ENCODE measurements at places on chromosomes 5 and 9. TPM values are rescaled to one million over a fixed set of nuclear protein-coding genes. Genes with fewer than 3 reads are reported as not detected.

- DNase-seq: no peak
Measured at GRCh38 chr5:137027758-137028157, 471.4 kb downstream of the SPOCK1 start.

DNA sequence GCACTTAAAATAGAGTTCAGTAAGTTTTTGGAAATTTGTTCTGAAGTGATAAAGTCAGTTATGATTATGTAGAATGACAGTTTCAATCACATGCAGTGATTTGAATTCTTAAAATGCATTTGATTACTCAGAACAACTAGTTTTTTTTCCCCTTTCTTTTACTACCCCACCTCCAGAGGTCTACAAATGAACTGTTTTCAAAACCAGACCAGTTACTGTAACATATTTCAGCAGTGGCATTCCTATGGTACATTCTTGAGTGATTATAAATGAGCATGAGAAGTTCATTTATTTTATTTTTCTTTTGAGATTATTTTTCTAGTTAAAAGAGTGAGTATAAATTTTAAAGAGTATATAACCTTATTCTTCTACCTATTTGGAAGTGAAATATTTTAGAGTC lies 71.6 kb downstream of the NNT start:
- DNase-seq: no peak

DNA sequence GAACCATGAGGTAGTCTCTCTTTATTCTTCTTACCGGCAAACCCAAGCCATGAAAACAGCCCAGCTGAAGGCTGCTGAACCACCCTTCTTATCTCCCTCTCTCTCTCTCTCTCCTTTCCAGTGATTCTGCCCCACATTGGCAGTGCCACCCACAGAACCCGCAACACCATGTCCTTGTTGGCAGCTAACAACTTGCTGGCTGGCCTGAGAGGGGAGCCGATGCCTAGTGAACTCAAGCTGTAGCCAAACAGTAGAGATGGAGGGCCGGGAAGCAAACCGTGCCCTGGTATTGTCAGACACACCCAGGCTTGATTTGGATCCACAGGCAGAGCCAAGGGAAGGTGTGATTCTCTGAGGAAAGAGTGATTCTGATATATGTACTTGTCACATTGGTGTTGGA lies 14.0 kb downstream of the GRHPR start:
- DNase-seq: no peak

- DNase-seq: peak; percentile 76
Measured at GRCh38 chr5:61332358-61332749, 296 bp downstream of the ZSWIM6 start.

DNA sequence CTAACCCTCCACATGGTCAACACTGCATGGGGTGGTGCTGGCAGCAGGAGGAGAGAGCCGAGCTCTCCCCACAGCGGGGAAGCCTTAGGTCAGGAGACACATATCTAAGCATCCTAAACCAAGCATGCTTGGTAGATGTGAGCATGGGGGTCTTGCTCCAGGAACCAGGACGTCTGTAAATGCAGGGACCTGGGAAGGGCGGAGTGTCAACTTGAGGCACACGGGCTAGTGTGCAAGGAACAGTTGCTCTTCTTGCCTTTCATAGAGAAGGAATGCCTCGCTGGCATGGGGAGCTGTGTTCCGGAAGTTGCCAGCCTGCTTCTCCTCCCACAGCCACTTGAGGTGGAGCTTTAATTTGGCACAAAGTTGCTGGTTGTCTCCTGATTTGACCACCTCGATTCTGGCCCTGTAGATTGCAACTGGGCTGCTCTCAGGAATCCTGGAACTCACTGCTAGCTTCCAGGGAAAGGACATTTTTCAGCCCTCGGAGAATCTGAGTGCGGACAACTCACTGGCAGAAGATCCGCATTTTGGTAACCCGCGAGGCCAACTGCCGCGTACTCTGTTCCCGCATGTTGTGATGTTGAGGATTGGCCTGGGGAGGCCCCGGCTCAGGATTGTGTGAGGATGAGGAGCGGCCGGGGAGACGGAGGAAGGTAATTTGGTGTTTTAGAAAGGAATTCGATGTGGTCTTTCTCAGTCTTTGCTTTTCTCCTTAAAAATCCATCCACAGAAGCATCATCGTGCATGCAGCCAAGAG lies 370.3 kb upstream of the IRX1 start:
- DNase-seq: no peak

GRCh38 chr9:86827893-86828292 lies 119.4 kb downstream of the GAS1 start:
- no peak for DNase-seq

DNA sequence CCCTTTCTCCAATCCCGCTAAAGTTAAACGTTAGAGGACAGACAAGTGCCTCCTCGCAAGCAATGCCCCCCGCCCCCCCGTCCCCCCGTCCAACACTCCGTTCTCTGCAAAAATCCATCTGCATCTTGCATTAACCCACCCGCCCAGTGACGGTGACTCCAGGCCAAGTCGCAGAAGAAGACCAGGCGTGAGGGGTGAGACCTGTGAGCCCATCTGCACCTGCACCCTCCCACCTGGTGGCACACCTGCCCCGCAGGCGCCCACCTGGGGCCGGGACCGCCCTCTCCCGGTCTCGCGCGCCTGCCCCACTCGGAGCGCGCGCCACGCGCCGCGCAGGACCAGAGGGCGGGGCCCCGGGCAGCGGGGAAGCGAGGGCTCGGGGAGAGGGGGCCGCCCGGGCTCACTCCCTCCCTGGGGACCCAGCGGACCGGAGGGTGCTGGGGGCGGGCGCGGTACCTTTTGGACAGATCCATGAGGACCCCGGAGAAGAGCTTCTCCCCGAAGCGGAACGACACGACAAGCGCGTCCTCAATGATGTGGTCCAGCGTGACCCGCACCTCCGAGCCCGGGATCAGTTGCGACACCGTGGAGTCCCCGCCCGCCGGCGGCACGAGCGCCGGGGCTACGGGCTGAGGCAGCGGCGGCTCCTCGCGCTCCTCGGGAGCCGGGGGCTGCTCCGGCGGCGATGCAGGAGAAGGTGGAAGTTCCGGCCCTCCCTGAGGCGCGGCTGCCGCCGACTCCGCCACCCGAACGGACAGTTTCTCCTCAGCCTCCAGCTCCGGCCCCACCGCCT lies 705 bp downstream of the PWWP2A start:
- DNase-seq: peak; percentile 85

- DNase-seq: peak; percentile 74
Measured at GRCh38 chr5:473551-474192, 30.7 kb downstream of the EXOC3 start.

The REEP2 gene
- 4.8 TPM for polyA plus RNA-seq

The CDX1 gene
- 325 TPM for polyA plus RNA-seq

The PTGDS gene
- polyA plus RNA-seq: 218 TPM
